ENCODE measurements at places on chromosomes 12 and 14. TPM values are rescaled to one million over a fixed set of nuclear protein-coding genes. Genes with fewer than 3 reads are reported as not detected.

Gene STON2
- 144 TPM for total RNA-seq

- H3K27ac ChIP-seq, result no peak overlapping the region
- no peaks in the 10 kb centered on the region for H3K27me3 ChIP-seq
- no peaks in the 10 kb centered on the region for H3K4me1 ChIP-seq
These were observed 63.7 kb upstream of the OR10AD1 start for GRCh38 chr12:48266826-48267225.

Gene STXBP6
- 4.9 TPM for total RNA-seq

Gene TAS2R19
- total RNA-seq, result not detected

DNA sequence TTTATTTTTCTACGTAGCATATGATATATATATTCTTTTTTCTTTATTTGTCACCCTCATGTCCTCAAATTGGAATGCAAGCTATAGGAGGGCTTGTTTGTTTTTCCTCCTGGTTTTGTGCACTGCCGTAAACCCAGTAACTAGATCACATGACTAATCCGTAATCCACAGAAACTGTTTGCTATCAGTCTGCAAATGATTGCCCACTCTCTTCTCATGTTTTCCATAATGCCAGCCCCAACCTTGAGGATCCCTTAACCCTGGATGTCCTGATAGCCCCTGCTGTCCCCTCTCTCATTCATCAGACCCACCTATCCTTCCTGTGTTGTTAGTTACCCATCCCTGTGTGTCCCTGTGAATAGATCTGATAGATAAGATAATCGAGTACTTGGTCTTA lies 94.0 kb downstream of the TSPAN9 start:
- H3K4me3 ChIP-seq, result no peak overlapping the region
- H3K4me1 ChIP-seq, result peaks cover 4% of the 10 kb centered on the region
- no peaks in the 10 kb centered on the region for H3K27me3 ChIP-seq
- no peak overlapping the region for H3K27ac ChIP-seq
- DNase-seq, result no peak

Gene PTCSC3
- total RNA-seq, result not detected

Gene PTPRQ
- 0.02 TPM for total RNA-seq

DNA sequence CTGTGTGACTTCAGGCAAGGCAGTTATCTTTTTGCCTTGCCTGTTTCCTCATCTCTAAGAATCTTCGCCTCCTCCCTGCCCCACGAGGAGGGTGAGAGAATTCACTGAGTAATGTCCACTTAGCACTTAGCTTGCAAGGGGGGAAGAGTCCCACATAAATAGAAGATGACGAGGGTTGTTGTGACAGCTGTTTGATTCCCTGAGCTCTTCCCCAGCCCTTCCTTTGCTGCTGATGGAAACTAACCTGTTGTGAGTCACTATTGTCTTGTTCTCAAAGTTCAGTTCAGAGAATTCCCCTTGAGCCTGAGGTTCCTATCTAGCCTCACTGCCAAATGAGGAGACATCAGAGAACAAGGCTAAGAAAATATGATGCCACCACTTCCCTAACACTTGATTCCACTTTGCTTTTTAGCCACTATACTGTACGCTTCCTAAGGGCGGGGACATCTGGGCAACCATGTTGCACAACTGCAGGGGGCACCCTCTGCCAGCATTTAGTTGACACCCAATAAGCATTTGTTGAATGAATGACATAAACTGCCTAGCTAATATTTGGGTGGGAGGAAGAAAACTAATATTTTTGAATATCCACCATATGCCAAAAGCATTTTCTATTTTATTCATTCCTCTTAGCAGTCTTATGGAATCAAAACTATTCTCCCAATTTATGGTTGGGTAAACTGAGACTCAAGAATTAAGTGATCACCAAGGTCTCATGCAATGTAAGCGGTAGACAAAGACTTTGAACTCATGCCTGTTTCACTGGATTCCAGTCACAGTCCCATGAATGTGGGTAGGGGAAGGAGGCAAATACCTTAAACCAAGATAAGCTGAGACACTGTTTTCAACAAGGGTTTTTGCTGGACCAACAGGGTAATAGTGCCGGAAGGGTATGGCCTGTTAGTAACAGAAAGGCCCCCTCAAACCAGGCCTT lies 77.6 kb downstream of the ZFP36L1 start:
- no peaks in the 10 kb centered on the region for H3K36me3 ChIP-seq
- H3K27me3 ChIP-seq, result no peaks in the 10 kb centered on the region
- no peaks in the 10 kb centered on the region for H3K4me1 ChIP-seq
- H3K27ac ChIP-seq, result peak overlapping the region; percentile 68
- no peak overlapping the region for H3K4me3 ChIP-seq

GRCh38 chr12:28177461-28177860 lies 12.8 kb upstream of the CCDC91 start:
- no peak overlapping the region for H3K4me3 ChIP-seq
- no peaks in the 10 kb centered on the region for H3K36me3 ChIP-seq

Gene KRT79
- total RNA-seq, result not detected

DNA sequence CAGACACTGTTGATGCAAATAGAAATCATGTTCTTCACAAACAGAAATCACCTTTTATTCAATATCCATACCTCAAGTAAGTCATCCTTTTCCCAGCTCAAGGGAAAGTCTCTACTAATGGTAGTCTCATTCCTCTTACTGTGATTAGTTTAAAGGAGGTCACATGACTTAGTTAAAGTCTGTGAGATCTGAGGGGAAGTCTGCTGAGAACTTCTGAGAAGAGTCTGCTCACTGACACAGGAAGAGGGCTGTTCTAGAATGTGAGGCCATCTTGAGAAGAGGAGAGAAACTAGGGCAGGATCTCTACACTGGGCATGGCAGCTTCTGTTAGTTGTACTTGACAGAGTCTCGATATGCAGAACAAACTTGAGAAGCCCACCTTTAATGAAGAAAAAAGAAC lies 146.8 kb downstream of the C12orf42 start:
- H3K4me3 ChIP-seq, result no peak overlapping the region
- no peak for DNase-seq
- no peaks in the 10 kb centered on the region for H3K36me3 ChIP-seq
- no peaks in the 10 kb centered on the region for H3K4me1 ChIP-seq
- H3K27me3 ChIP-seq, result no peaks in the 10 kb centered on the region

DNA sequence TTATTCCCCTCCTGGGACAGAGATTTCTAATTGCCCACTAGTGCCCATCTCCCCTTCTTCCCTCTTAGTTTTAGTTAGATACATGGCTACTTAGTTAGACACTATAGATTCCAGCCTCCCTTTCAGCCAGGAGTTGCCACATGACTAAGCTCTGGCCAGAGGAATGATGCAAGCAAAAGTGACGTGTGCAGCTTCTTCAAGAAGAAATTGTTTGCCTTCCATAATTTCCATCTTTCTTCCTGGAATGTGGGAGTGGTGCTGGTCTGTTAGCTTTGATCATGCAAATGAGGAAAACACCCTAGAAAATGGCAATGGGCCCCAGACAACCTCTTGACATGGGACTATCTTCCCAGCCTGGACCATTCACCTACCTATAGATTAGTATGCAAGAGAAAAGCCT lies 21.4 kb downstream of the CCDC177 start:
- H3K36me3 ChIP-seq, result no peaks in the 10 kb centered on the region
- H3K4me1 ChIP-seq, result no peaks in the 10 kb centered on the region
- peaks cover 18% of the 10 kb centered on the region for H3K27me3 ChIP-seq

Data from gastrocnemius medialis (tissue), 4 donors.